ENCODE measurements at places on chromosomes 6 and 20.

GRCh38 chr6:170290296-170291128 is at the start of gene DLL1:
Gene DLL1, minus strand, starts transcription at chr6:170291078. Its CDS starts 939 bp downstream, at chr6:170290139.
- DNase-seq: no peak

DNA sequence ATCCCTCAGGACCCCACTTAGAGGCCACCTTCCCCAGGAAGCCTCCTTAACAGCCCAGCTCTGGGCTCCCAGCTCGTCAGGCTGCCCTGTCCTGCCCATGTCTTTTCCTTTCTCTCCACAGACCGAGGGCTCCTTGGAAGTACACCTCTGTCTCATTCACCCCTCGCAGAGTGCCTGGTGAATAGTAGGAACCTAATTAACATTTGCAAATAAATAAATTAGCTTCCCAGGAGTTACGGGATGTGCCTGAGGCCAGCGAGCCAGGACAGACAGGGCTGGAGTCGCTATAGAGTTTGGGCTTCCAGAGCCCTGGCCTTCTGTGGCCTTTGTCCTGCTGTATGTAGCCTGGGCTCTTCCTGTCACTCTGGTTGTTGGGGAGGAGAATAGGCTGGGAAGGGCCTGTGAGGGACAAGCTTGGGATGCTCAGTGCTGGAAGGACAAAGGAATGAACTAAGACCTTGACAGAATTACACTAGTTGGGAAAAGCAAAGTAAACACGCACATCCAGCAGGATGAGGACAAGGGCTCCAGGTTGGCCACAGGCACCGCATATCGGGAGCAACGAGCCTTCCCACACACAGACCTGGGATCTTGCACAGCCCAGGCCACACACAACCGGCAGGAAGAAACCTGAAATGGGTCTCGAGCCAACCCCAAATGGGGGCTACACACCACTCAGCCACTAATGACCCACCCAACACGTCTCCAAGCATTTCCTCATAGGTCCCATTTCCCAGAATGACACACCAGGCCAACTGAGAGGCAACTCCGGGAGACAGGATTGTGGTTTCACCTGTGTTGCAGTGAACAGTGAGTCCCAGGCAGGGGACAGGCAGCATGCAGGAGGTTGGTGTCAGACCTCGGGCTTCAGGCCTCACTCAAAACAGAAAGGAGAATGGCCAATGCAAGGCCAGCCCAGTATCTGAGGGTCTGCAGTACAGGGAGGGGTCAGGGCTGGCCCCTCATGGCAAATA is 9.7 kb downstream of the MAP1LC3A start:
- no peak for DNase-seq

- no peak for DNase-seq
These were observed 1.1 kb upstream of the NCOA3 start for GRCh38 chr20:47500554-47500953.

GRCh38 chr6:101758368-101758767 is 364.9 kb downstream of the GRIK2 start:
- DNase-seq: no peak

DNA sequence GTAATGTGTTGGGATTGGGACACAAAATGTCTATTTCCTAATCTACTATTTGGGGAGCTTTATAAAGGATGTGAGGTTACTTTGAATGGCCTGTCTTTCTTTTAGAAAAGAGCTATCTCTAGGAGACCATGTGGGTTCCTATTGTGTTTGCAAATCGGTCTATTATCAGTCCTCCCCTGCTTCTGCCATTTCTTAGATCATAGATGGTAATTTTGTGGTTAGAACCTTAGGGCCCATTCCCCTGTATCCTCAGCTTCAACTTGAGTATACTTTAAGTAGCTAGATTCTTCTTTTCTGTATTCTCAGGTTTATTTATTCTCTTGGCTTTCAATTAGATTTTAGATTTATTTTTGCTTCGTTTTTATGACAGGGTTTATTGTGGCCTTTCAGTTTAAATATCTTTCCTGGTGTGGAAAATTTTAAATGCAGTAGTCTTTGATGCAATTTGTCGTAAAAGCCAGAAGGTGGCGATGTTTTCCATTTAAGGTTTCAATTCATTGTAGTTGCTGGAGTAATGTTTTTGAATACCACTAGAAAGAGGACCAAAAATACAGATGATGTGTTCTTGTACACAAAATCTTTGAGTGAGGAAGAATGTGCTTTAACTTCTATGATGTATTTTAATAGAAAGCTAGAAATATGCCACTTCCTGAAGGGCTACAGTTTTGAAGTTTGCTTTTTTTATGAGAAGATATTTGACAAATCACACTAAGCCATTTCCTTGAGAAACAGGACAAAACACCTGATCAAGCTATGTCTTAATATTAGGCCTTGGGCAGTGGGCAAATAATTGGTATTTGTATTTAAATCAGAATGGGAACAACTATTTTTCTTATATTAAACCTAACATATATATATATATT is 20.3 kb downstream of the TBPL1 start:
- no peak for DNase-seq

DNA sequence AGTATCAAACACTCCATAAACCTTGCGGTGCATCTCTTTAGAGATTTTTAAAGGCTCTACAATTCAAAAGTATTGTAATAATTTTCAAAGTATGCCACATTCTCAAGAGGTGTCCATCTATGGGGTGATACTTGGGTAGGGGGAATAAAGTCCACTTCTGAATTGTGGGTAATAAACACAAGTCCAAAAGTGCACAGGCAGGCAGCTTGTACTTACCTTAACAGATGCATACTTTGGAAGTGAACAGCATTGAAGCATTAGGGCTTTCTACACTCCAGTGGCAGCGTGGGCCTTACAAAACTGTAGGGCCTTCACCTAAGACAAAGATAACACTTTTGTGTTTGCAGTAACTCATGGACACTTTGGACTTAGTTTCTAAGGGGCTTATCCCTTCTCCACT is 58.6 kb downstream of the AIG1 start:
- no peak for DNase-seq

DNA sequence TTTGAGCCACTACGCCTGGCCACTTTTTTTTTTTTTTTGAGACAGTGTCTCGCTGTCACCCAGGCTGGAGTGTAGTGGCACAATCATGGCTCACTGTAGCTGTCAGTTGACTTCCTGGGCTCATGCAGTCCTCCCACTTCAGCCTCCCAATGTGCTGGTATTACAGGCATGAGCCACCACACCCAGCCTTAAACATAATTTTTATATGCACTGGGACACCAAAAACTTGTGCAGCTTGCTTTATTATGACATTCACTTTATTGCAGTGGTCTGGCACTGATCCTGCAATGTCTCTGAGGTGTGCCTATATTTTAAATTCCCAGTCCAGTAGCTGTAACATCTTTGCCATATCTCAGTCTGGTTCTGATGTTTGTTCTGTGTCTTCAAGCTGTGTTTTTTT is 34.7 kb downstream of the KAT14 start:
- DNase-seq: no peak

DNA sequence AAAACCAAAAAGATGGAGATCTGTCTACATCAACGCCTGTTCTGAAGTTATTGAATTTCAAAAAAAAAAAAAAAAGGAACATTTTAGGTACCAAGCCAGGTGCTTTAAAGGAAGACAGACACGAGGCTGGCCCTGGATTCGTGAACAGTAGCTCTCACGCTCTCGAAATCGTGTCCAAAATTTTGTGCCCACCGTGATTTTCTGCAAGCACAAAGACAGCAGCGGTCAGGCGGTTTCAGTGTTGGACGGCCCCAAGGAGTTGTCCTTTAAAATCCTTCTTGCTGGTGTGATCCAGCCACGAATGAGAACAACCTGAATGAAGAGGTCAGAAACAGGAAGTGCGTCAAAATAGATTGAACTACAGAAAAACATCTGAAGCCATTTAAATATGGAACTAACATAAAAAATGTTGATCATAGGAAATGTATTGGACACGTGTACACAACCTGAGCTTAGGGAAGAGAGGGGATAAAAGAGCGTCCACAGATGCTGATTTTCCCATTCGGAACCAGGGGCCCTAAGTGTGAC is 78.2 kb downstream of the THBS2 start:
- no peak for DNase-seq

All from activated CD4-positive, alpha-beta T cell treated with anti-CD3 and anti-CD28 coated beads for 4 hours (primary cell).